NCI-H1105 (cell line): ENCODE measurements at places on chromosomes 5 and 9.

GRCh38 chr5:60248901-60249300, 355.4 kb upstream of the PDE4D start:
- no peak for DNase-seq

GRCh38 chr9:84170521-84171141, 169.9 kb downstream of the SLC28A3 start:
- no peak for DNase-seq

DNA sequence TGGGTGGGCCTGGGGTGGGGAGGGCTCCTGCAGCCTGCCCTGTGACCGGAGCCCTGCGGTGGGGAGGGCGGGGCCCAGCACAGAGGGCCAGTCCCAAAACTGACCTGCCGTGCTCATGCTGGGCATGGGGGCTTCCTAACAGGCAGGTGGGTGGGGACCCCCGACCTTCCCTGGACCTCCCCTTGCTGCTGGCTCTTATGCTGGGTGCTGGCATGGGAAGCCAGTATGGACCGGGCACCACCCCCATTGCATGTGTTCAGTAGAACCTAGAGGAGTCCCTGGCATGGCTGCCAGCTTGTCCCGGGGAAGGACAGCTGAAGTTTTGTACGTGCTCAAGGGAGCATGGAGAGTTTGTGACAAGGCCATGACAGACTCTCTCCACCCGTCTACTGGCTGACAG, 37.1 kb downstream of the WNK2 start:
- DNase-seq, result no peak

DNA sequence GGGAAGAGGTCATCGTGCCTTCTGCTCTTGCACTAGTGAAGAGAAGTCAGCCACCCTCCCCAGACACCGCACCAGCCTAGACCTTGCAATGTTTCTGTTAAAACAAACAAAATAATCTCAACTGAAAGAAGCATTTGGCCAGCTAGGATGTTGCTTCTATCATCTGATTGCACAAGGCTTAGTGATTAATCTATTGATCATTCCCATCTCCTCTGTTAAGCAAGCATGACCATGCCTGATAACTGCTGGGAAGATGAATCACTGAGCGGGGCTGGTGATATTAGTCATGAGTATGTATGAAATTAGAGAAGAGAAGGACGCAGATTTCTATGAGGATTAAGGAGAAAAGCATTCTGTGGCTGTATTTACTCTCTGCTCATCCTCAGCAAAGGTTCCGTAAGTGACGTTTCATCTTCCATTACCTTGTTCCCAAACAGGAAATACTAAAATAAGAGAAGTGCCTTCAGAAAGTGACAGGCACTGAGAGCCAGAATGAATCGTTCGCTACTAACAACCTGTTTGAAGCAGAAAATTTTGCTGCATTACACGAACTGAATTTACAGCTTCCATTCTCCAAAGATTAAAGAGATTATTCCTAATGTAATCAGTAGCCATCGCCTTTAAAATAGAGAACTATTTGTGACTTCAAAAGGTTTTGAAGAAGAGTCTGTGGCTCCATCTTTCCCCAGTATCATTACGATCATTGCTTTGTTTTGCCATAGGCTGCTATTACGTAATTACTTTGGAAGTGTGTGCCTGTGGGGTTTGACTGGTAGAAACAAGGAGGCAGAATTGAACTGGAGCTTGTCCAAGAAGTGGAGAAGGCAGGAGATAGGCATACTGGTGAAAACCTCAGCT, 219.1 kb downstream of the MED10 start:
- DNase-seq, result peak; percentile 20

DNA sequence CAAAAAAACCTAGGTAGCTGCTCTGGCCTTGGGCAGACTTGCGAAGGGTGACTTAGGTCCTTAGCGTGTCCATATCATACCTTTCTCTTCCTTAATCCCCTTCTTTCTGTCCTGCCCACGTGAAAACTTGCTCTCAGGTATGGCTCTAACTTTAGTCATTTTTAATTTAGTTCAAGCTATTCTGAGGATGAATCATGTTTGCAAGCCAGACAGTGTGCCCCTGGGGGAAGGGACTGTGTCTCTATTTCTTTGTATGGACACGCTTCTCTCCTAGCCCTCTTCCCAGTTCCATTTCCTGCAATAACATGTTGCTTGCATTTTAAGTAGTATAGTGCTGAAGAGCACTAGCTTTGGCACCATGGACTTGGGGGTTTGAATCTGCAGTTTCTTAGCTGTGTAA, 120.6 kb downstream of the PTTG1 start:
- DNase-seq, result no peak

GRCh38 chr9:135955934-135956801, 5.0 kb downstream of the UBAC1 start:
- no peak for DNase-seq

- DNase-seq, result no peak
These were observed 28.3 kb upstream of the RAI14 start for GRCh38 chr5:34627794-34628193.

DNA sequence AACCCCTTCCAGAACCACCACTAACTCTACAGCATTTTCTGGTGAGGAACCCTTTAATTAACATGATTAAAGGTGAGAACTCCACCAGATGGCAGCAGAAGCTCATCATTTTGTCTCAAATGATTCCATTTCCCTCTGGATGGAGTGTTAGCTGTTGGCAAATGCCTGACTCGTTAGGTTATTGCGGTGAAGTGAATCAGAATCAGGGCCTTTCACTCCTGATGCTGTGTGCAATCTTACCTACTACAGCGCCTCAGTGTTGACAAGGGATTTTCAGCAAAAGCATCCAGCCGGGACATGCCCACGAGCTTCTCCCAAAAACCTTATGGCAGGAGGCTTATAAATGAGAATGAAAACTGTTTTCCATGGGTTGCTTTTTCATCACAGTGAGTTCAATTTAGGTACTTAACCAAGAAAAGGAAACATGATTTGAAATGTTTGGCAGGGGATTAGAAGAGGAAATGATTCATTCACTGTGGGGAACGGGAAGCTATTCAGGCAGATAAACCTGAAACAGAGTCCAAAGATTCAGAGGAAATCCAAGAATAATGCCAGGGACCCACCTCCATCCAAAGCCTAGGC, 48.0 kb upstream of the CAST start:
- peak; percentile 24 for DNase-seq

GRCh38 chr5:109962882-109963603, 273.3 kb downstream of the MAN2A1 start:
- no peak for DNase-seq

DNA sequence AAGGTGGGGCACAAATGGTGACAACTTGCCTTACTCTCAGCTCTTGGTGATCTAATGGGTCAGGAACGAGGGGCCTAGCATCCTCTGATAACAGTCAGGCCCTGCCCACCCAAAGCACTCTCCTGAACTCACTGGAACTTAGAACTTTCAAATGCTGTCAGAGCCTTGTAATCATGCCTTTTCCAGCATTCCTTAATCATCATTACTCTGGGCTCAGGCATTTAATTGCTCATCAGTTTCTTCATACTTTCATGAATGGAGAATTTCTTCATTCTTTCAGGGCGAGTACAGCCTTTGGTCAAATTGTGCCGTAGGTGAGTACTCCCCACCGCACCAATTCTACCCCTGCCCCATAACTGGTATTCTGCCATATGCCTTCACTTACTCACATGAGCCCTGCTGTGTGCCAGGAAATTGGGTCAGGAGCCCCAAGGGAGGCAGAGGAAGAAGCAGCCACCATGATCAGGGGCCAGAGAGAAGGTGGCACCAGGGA, 30.2 kb upstream of the DUSP1 start:
- no peak for DNase-seq

- no peak for DNase-seq
These were observed 38.8 kb upstream of the ARSB start for GRCh38 chr5:79023947-79024346.

DNA sequence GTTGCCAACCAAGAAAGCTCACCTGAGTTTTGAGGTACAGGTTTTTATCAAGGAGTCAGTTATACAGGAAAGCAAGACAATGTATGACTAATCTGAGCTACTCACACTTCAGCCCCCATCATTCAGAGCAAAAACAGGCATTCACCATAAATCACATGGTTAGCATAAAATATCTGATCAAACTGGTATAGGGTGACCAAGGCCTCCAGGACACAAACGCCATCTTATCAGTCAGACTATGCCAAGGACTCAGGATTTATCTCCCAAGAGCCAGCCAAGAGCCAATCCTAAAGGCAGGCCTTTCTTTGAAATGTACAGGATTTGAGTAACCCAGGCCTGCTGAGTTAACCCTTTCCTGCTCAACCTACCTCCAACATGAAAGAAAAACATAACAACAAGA, 313.0 kb upstream of the NREP start:
- DNase-seq, result no peak

GRCh38 chr9:4739587-4740387, 1.2 kb downstream of the AK3 start:
- no peak for DNase-seq

DNA sequence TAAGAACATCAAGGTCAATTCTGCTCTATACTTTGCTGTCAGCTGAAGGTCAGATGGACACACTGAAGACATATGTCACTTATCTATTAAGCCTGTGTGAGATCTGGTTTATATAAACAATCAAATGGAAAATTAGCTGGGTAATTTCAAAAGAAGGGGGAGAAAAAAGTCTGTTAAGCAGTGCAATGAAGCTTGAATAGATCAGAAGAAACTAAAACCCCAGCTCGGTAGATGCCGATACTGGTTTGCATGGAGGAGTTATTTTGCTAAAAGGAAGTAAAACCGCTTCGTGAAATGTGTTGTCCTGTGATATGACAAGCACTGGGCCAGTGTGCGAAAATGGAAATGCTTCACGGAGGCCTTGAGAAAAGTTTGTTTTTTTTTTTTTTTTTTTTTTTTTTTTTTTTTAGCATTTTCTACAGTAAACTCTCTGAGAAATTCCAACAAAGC, 148.8 kb downstream of the MEF2C start:
- DNase-seq, result no peak

- no peak for DNase-seq
These were observed 42.0 kb downstream of the TRPM3 start for GRCh38 chr9:71079451-71079850.

GRCh38 chr5:32298059-32298415, 14.7 kb downstream of the MTMR12 start:
- no peak for DNase-seq

DNA sequence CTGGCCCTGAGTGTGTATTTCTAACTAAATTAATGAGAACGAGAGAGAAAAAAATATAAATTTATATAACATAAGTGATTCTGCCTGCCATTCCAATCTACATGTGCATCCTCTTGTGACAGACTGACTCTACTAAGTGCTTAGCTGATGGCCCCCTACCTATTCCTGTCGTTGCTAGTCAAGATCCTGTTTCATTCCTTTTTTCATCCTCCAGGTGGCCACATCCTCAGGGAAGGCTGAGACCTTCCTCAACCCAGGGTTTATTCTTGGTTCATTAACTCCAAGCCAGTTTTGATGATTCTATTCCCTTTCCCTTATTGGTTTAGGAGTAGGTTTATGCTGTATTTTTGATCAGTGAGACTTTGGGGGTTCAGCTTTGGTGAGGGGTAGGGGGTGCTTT, 201.3 kb downstream of the C9orf152 start:
- DNase-seq, result no peak

DNA sequence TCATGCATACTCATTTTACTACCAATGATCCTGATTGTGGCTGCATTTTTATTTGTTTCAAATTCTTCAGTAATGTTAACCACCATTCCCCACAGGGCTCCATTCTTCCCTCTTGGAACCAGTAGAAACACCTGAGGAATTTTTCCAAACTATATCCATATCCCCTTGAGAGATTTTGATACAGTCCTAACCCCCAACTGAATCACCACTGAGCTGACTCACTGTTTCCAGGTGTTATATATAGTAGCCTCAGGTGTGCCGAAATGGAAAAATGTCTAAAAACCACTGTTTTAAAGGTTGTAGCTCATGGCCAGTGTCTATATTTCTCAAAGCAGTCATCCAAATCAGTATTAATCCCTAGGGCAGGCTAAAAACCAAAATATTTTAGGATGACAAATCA, 85.2 kb downstream of the MRPS27 start:
- DNase-seq, result no peak

GRCh38 chr9:110207071-110207641, 803 bp downstream of the C9orf152 start:
- no peak for DNase-seq

DNA sequence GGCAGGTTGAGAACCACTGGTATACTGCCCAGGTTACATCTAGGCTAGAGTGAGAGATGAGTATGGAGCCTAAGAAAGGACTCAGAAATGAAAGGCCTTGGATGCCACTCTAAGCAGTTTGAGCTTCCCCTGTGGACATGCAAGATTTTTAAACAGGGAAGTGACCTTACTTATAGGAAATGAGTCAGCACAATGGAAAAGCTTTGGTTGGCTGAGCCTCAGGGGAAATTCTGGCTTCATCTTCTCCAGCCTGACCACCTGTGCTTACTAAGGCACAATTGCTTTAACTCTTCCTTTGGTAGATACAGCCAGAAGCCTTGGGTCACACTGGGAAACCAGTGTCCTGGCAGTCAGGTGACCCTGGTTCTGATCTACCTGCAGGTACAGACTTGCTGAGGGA, 380.2 kb upstream of the ZNF462 start:
- DNase-seq, result no peak

DNA sequence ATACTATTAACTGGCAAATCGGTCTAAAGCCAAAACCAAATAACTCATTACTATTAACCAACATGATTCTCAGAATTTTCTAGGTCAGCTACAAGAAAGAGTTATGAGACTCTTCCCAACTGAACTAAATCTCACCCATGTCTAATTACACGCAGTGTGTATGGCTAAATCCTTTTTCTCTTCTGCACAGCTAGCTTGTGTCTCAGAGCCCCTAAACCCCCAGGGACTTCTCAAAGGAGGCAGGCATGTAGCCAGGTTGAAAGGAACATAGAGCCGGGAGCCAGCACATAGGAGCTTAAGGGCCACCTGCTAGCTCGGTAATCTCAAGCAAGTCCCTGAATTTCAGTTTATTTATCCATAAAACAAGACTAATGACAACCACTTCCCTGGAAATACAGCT, 2.2 kb upstream of the GZMK start:
- no peak for DNase-seq

- DNase-seq, result no peak
These were observed 552.2 kb upstream of the ZNF462 start for GRCh38 chr9:106310782-106311181.

GRCh38 chr5:9197881-9198260, 348.0 kb downstream of the SEMA5A start:
- no peak for DNase-seq

GRCh38 chr5:176543428-176544182, 5.5 kb upstream of the CDHR2 start:
- DNase-seq, result peak; percentile 41

DNA sequence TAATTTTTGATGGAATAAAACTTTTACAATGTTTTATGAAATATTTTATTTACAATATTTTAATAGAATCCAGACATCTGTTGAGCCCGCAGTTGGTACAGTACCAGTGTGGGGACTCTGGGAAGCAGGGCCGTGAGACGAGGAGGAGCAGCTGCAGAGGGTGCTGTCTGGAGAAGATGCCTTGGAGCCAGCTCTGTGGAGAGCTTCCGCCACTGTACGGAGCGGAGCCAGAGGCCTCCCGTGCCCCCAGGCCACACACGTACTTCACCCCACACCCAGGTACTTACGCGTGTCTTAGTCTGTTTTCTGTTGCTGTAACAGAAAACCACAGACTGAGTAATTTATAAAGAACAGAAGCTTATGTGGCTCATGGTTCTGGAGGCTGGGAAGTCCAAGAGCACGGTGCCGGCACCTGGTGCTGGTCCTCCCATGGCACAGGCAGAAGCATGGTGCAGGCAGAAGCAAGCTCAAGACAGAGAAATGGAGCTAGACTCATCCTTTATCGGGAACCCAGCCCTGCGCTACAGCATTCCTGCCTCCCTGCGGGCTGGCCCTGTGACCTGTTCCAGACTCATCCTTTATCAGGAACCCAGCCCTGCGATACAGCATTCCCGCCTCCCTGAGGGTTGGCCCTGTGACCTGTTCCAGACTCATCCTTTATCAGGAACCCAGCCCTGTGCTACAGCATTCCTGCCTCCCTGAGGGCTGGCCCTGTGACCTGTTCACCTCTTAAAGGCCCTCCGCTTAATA, 23.3 kb downstream of the CEP72 start:
- DNase-seq, result no peak
